ENCODE measurements at places on chromosomes 1 and 21.

GRCh38 chr1:51442616-51443015 is 76.5 kb downstream of the EPS15 start:
- no peak for DNase-seq

DNA sequence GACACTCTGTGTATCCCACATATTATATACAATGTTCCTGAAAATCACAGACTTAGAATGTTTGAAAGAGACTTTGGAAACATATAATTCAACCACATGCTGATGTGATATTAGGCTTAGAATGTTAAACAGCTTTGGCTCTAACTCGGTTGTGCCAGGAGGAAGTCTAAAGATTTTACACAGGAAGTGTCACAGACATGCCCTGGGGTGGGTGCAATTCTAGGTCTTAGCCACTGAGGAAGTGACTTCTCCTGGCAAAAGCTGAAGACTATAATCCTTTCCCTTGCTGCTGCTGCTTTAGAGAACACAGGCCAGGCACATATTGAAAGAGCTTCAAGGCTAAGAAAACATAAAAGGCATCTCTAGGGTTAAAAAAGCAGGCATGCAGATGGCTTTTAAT is 51.0 kb downstream of the RPL5 start:
- peak; percentile 56 for DNase-seq

DNA sequence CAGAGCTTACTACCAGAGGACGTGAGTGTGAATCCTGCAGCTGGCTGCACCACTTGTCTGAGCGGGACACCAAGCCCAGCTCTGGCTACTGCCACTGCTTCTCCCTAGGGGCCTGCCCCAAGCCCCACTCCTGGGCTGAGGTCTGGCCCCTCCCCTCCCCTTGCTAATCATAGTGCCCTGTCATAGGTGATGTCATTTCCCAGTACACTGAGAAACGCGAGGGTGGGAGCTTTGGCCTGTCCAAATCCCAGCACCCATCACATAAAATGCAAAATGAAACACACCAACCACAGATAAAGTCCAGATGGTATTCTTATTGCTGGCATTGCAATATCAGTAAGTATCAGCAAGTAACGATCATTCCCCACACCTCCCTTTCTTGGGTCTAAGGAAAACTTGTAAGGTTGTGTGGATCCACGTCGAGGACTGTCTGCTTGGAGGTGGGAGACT is 77.7 kb downstream of the TOMM20 start:
- no peak for DNase-seq

DNA sequence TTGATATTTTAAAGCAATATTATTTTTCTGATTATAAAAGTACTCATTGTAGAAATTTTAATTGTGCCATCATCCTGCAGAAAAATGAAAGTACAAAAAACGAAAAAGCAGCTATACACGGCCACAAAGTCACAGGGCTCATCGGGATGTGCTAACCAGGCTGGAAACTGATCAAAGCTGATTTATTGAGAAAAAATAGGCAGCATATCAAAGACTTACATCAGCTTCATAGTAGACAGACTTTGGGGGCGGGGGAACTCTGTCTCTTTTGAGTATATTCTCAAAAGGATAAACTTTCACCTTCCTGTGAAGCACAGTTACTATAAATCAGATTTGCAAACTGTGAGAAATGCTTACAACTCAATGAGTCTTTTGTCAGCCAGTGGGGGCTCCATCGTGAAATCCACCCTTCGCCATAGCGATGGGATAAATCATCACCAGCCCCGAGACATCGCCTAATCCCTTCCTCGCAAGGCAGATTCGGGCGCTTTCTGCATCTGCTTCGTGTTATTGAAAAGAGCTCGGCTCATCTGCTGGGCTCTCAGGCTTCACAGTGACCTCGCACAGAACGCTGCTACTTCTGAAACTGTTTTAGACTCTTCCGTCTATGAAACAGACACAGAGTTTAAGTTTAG is 69.2 kb upstream of the ERG start:
- no peak for DNase-seq

DNA sequence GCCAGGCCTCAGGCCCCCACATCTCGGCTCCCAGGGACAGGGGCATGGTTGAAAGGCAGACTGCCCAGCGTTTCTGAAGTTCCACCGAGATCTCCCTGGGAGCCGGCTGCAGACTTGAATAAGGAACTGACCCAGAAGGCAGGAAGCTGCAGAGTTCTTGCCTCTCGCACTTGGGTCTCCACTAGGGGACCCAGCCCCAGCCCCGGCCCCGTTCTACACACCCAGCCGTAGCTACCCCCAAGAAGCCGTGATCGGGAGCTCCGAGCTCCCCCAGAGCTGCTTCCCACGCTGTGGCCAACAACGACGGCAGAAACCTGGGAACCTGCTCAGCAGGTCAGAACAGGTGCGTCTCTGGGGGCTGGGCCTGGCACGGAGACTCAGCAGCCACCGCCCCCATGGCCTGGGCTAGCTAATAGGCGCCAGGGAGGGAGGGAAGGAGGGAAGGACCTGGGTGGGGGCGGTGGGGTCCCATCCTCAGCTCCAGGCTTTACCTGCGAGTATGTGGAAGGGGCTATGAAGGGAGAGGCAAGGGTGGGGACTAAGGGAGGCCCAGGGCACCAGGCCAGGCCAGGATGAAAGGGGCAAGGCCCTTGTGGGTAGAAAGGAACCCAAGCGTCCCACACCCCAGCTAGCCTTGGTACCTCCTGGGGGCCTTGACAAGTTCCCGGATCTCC is at the start of gene NECTIN4:
Gene NECTIN4, minus strand, starts transcription at position 308 of the 674 bp plus-strand sequence. Its CDS starts 262 bp downstream, at position 46.
- no peak for DNase-seq

DNA sequence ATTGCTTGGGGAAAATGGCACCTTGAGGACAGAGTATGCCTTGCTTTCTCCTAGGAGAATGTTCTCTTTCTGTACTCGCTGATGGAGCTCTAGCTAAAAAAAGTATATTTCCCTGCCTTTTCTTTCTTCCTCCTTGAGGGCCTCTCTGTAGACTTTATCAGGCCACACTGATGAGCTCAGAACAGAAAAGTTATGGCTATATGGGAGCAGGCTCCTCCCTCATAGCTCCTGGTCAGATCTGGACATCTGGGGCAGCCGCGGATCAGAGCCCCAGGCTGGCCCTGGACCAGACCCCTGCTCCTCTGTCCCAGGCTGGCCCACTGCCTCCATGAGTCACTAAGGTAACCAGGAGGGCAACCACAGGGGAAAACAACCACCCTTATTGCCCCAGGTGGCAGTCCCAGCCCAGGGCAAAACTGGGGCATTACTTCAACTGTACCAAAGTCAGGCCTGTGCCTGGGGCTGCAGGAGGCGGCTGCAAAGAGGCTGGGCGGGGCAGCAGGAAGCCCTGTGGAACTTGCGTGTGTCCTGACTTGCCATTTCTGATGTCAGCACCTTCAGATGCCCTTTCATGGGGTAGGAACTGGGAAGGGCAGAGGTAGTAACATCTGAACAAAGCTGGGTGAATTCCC is 26.3 kb upstream of the ZNF648 start:
- no peak for DNase-seq

- peak; percentile 83 for DNase-seq
These were observed 14.0 kb upstream of the DISC1 start for GRCh38 chr1:231612393-231613089.

DNA sequence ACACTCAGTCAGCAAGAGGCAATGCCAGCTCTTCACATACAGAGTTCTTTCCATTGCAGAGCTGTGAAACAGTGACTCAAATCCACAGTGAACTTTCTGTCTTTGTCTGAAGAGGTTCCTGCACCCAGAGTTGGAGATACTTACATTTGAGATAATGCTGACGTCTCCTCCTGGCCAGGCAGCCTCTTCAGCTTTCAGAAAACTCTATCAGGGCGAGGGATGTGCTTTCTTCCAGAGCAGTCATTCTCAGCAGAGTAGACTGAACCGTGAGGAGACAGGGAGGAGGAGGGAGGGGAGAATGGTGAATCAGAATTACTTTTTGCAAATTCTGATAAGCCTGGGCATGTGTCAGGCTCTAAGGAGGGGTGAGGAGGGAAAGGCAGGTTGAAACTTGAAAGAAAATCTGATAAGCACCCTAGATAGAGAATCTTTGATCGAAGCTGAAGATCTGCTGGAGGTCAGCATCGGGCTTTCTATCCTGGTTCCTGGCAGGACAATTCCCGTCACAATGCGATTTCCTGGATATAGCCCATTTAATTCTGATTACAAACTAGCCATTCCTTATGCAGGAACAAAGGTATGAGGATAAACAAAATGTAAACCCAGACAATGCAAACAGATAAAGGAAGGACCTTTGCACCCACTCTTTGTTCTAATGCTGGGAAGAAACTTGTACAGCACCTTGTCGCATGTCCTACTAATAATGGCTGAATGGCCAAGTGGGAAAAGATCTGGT is 18.9 kb upstream of the NID1 start:
- no peak for DNase-seq

DNA sequence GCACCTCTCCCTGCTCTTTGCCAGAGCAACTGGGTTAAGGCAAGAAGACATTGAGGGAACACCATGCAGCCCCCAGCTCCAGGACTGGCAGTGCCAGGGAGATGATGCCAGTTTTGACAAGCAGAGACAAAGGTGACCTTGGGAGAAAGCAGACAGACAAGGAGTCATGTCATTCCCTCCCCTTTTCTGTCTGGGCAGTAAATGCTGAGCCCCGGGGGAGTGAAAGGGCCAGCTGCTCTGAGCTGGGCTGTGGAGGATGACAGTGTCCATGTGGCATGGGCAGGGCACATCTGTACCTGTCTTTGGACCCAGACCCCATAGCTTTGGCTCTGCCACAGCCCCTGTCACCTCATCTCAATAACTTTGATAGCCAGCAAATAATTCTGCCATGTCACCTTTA is 24.2 kb downstream of the PLEKHA6 start:
- DNase-seq = no peak

- DNase-seq = no peak
These were observed 99.2 kb downstream of the CTH start for GRCh38 chr1:70509996-70510876.

DNA sequence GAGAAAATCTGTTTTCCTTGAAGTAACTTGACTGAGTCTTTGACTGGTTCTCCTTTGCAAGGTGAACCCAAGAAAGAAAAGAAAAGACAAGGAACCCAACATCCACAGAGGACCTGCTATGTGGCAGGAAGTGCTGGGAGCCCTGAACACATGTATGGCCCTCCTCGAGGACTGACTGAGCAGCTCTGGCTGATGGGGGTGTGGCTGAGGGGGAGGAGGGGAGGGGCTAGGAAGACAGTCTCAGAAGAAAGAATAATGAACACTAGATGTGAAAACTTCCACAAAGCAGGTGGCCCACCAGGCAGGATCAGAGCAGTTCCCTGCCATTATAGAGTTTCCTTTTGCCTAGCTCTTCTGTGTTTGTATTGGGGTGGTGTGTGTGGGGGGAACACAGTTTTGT is 26.1 kb downstream of the NENF start:
- peak; percentile 39 for DNase-seq

- no peak for DNase-seq
These were observed 2.3 kb downstream of the TTLL7 start for GRCh38 chr1:83996621-83997020.

GRCh38 chr1:97254731-97255463 is 533.3 kb downstream of the PTBP2 start:
- DNase-seq = no peak

DNA sequence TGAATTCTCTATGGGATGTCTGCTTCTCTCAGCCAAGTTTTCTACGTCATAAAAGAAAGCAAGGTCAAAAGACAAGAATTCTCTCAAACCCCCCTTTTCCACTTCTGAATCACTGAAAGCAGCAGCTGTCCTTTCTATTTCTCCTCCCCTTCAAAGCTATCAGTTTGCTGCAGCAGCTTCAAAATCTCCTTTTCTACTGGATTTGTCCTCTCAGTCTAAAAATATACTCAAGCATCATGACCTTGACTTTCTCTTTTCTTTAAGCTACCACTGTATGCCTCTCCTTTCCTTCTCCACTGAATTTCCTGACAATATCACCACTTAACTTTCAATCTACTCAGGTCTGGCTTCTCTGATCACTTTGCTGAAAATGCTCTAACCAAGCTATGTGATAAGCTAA is 1.9 kb downstream of the WDR64 start:
- DNase-seq = no peak

GRCh38 chr21:17472592-17473271 is 40.1 kb upstream of the CXADR start:
- no peak for DNase-seq

DNA sequence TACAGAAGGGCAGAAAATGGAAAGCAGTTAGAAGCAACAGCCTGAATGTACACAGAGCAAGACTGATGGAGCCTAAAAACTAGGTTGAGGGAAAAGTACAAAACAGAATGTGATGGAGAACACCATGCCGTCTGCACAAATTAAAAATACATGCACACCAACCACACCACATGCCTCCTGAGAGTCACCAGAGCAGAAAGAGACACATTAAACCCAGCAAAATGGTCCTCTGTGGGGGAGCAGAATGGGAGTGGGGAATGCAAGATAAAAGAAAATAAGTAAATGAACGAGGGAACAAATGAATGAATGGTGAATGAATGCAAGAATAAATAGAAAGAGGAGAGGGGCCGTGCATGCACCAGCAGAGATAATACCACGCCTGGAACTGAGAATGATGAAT is 24.1 kb downstream of the PADI2 start:
- no peak for DNase-seq

DNA sequence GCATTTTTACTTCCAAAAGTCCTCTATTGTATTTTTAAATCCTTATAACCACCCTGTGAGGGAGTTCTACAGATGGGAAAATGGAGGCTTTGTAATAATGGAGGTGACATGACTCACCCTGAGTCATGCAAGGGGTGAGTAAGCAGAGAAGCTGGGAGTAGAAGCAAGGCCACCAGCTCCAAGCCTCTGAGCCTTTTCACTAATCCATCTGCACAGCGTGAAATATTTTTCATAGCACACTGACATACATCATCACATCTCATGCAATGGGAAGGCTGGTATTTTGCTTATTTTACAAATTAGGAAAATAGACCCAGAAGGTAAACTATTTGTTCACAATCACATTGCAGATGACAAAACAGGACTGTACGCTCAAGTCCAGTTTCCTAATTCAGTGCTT is 96.9 kb downstream of the KCNH1 start:
- DNase-seq = no peak

DNA sequence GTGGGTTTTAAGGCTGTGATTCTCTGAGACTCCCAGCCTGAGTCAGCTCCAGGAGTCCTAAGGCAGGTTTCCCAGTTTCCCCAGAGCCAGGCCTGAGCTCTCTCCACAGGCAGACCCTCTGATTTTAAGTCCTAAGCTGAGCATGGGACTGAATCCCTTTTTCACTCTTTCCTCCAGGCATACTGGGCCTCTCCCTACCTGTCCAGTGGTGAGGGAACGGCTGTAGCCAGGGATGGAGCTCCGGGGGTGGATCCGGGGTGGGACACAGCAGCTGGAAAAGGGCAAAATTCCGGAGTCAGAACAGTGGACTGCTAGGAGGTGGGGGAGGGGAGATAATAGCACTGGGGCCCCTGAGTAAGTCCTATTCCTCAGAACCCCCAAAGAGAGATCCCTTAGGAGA is 30.0 kb downstream of the DLGAP3 start:
- DNase-seq = no peak

Data from activated CD8-positive, alpha-beta T cell treated with anti-CD3 and anti-CD28 coated beads, Interleukin-2, amount 10 ng/mL, durations not matched to agents 7 days and 5 days (primary cell).